ENCODE measurements at places on chromosomes 6 and 20.

DNA sequence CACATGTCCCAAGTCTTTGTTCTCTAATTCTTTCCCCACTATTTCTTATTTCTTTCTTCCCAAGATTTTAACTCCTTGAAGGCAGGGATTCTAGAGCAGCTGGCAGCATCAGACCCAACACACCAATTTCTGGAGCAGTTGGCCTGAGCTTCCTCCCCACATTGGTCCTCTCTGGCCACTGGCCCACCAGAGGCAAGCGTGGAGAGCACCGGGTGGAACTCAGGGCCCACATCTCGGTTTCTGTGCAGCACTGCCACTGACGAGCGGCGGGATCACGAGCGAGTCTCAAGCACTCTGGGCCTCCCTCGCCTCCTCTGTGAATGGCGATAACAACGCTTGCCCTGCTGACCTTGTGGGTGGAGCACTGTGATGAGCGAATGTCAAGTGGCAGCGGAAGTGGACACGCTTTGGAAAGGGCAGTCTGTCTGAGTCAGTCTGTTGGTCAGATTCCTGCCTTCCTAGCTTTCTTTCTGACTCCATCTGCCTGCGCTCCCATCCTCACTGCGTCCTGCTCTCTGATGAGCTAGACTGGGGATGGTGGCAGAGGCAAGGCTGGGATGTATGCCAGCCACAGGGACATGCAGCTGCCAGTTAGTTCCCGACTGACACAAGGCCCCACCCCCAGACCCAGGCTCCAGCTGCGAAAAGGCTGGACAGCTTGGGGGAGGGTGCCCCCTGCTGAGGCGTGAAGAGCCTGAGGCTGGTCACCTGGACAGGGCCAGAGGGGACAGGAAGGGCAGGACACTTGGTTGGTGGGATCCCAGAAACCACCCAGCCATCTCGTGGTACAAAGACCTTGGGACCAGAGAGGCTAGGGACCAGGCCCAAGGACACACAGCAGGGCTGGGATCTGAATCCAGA is 4.5 kb upstream of the SPDEF start:
- no peak for DNase-seq

GRCh38 chr20:22452442-22453011 is 131.8 kb downstream of the FOXA2 start:
- no peak for DNase-seq

DNA sequence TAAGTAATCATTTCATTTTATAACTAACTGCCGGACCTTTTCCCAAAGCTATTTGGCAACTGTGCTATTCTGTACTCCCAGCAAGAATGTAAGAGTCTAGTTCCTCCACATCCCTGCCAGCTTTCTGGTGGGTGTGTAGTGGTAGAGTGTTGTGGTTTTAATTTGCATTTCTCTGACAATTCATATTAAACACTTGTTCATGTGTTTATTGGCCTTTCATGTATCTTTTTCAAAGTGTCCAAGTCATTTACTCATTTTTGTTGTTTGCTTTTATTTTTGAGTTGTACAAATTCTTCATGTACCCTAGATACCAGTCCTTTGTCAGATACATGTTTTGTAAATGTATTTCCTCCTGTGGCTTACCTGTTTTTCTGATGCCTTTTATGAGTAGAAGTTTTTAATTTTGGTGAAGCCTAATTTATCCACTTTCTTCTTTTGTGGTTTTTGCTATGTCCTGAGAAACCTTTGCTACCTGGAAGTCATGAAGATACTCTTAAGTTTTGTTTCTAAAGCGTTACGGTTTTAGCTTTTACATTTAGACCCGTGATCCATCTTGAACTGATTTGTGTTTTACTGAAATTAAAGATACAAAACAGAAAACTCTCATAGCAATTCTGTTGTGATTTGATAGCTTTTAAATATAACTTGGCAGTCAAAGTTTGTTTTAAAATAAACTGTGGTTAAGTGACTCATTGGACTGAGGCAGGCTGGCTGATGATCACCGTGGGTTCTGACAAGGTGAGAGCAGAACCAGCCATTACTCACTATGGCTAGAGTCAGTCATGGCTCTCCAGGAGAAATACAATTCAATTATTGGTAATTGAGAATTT is 8.0 kb downstream of the MYLIP start:
- no peak for DNase-seq

GRCh38 chr20:64121586-64121985 is 14.2 kb upstream of the NPBWR2 start:
- no peak for DNase-seq

- DNase-seq: no peak
Observed at GRCh38 chr20:20321134-20321533, 46.8 kb upstream of the INSM1 start.

DNA sequence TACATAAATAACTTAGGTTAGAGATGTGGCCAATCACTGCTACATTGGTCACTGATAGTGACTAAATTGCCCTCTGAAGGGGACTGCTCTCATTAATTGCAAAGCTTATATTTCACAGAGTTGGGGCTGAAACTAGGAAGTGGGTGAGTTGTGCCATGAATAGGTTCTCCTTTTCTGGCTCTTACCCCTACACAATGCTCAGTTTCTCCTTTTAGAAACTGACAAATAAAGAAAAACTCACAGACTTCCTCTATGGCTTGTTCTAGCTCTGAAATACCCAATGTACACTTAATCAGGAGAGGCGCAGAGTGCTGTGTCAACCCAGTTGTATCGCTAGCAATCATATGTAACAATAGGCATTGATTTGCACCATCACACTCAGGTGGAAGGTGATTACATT is 41.2 kb upstream of the PROKR2 start:
- no peak for DNase-seq

- no peak for DNase-seq
Observed at GRCh38 chr20:51637241-51637640, 94.7 kb upstream of the NFATC2 start.

Measured in cortex of kidney (tissue), 1 donor.